ENCODE measurements at places on chromosomes 11 and 22. TPM values are rescaled to one million over a fixed set of nuclear protein-coding genes. Genes with fewer than 3 reads are reported as not detected.

SLC17A6 gene
- not detected for total RNA-seq

SVIP gene
- 2.3 TPM for total RNA-seq

MS4A15 gene
- not detected for total RNA-seq

CNTF gene
- 0.77 TPM for total RNA-seq

KRTAP5-7 gene
- total RNA-seq: 0.17 TPM

CKAP5 gene
- total RNA-seq: 61.4 TPM

PATE2 gene
- total RNA-seq: not detected

HOATZ gene
- not detected for total RNA-seq

DDTL gene
- 2.1 TPM for total RNA-seq

CAPN5 gene
- 12.3 TPM for total RNA-seq

ANGPTL5 gene
- total RNA-seq: 0.77 TPM
